Trophoblast cell (in vitro differentiated cells and primary cell): ENCODE measurements at places on chromosomes 7 and 10.

- DNase-seq = no peak
These were observed 690.9 kb downstream of the NXPH1 start for GRCh38 chr7:9124320-9124719.

DNA sequence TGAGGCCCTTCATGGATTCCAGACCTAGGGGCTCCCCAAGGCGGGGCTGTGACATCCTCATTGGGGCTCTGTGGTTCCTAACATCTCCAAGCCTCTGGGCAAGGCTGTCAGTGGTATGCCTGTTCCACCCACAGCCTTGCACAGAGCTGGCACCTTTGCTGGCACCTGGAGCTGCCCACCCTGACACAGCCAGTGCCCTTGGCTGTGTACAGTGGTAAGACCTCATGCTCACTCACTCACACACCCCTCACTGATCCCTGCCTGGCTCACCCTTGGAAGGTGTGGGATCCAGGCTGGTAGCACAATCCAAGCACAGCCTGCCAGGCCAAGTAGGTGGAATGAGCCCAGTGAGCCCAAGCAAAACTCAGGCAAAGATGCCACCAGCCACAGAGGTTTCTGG lies 200.4 kb upstream of the PCDH15 start:
- DNase-seq = no peak

GRCh38 chr7:56083150-56083785 lies 9.5 kb downstream of the PHKG1 start:
- DNase-seq = no peak

DNA sequence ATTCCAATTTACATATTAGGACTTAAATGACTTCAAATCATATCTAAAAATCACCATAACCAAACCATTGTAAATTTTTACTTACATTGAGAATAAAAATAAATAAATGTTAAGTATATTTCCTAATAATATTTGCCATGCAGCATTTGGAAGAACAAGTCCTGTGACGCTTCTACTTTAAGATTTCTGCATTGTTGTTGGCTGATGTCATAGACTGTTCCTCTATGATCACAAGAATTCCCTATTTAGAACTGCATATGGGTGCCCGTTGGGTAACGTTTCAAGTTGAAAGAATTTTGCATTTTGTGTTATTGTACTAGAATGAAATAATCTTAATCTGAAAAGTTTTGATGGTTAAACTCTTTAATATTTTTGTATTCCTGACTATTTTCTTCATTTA lies 5.1 kb upstream of the ITGB1 start:
- DNase-seq = peak; percentile 86

DNA sequence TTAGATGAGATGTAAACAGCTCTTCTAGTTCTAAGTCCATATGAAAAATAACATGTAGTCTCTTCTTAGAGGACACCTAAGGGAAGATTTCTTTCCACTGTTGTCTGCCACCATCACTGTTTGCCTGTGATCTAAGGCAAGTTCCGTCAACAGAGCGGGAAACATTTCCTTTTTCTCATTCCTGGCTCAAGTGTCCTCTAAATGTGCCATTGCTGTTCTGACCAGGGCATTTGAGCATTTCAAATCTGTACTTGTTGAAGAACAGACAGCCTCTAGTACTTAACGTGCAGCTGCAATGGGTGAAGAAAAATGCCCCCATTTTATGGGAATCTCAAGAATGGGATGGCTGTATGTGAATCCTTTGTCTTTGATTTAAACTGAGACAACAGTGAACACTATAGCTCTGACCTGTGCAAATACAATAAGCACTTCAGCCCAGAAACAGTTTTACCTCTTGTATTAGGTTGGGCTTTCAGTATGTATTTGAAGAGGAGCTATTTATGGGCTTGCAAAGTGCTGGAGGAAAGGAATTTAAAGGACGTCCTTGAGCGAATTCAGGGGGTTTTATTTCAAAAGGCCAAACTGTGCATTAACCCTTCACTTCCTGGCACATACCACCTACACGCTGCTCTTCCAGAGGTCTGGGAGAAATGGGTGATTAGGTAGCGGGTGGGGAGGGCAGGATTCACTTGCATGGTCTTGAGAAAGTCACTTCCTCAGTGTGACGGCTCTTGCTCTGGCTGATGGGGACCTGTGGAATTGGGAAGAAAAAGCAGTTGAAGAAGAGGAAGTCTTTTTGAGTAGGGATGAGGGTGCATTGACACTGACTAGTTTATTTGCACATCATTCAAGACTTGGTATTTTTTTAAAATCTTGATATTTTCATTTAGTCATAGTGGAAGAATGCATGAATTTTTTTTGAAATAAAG lies 66.1 kb downstream of the THNSL1 start:
- DNase-seq = peak; percentile 46

- no peak for DNase-seq
These were observed 26.4 kb upstream of the UMAD1 start for GRCh38 chr7:7614018-7614741.

- peak; percentile 43 for DNase-seq
These were observed 19.8 kb downstream of the ZNF467 start for GRCh38 chr7:149753375-149754233.

GRCh38 chr7:55469721-55470120 lies 102.6 kb downstream of the VOPP1 start:
- DNase-seq = no peak

- DNase-seq = no peak
These were observed 28.7 kb downstream of the VTI1A start for GRCh38 chr10:112475575-112476218.

DNA sequence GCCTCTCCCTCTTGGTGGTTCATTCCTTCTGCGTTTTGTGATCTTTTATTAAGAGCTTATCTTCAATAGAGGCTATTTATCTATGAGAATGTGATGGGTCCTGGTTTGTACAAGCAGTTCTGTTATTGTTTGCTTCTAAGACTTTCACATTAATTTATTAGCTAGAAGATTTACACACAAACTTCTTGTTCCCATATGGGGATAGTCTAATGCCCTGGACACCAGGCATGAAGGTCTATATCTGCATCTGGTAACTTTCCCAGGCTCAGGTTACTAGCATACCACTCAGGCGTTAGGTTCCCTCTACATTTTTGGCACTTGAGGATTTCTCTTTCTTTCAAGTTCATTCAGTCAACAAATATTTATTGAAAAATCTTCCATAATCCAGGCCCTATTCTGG lies 7.7 kb downstream of the XPNPEP1 start:
- DNase-seq = no peak

DNA sequence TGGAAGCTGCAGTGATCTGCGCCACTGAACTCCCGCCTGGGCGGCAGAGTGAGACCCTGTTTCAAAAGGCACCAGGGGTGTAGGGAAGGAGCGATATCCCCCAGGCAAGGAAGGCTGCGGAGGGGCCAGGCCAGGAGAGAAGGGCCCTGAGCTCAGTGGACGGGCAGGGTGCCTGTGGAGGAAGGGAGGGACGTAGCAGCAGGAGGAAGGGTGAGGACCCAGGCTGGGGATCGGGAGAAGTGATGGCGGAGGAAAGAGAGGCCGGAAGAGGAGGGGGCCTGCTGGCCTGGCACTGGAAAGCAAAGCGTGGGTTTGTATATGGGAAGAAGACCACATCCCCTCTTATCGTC lies 45.6 kb downstream of the ALOX5 start:
- no peak for DNase-seq

DNA sequence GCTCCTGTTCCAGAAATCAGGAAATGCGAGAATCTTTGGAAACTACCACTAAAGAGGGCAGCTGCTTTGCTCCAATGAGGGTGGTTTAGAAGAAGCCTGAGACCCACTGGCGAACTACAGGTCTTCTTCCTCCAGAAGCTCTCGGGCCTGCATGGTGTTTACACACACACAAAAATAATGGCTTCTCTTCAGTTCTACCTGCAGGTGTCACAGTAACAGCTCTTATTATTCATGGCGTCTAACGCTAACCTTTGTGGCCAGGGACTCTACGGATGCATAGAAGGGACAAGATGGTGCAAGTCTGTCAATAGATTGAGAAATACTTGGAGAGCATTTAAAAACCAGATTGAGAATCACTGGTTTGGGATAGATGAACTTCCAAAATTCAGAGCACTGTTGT lies 22.4 kb downstream of the GPR141 start:
- peak; percentile 61 for DNase-seq

DNA sequence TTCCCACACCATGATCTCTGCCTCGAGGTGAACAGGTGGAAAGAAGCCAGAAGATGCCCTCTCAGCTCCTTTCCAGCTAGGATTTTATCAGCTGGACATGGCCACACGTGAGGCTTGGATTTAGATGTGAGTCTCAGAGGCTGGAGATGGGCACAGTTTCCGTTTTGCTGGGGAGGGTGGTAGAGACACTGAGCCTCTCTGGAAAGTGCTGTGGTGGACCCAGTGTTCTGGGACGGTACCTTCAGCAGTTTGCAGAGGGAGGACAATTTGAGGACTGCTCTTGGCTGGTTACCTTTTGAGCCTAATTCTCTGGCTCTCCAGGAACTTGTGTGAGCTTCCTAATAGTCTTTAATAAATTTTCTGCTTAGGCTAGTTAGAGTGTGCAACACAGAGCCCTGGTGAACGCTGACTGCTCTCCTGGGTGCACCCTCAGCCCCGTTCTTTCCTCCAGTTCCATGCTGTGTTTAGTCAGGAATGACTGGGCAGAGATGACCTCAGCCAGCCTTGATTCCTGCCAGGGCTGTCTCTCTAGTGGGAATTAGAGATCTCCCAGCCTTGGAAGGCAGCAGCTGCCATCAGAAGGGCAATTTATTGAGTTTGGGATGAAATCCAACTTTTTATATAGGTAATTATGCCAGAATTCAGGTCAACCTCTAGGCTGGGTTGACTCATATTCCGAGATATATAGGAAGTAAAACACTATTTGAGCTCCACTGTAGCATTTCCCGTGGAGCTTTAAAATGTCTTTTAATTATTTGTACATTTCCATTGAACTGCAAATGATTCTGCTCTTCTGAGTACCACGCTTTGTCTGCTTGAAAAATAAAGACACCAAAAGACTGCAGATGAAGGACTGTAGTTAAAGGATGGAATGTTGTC lies 103.9 kb downstream of the GATA3 start:
- DNase-seq = no peak

GRCh38 chr7:107505997-107506673 lies 36.3 kb downstream of the GPR22 start:
- DNase-seq = peak; percentile 59

- no peak for DNase-seq
These were observed 20.4 kb downstream of the PPA1 start for GRCh38 chr10:70212879-70213278.

DNA sequence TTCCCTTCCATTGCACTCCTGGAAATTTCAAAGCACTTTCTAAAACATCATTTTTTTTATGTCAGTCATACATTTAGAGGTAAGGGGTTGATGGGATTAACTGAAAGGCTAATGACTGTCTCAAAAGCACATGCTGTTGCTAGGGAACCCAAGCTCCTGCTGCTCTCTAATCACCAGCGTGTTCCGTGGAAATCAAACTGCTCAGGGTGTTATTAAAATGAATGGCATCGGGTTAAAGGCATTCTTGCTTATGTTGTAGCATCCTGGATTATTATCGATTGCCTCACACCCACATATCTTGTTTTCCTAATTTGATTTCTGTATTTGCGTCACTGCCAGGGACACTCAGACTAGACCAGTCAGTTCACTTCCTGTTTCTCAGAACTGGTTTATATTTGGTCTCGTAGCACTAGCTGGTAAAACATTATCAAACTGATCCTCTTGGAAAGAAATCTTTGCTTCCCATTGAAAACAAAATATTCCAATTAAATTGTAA lies 216.5 kb upstream of the MKLN1 start:
- peak; percentile 52 for DNase-seq

DNA sequence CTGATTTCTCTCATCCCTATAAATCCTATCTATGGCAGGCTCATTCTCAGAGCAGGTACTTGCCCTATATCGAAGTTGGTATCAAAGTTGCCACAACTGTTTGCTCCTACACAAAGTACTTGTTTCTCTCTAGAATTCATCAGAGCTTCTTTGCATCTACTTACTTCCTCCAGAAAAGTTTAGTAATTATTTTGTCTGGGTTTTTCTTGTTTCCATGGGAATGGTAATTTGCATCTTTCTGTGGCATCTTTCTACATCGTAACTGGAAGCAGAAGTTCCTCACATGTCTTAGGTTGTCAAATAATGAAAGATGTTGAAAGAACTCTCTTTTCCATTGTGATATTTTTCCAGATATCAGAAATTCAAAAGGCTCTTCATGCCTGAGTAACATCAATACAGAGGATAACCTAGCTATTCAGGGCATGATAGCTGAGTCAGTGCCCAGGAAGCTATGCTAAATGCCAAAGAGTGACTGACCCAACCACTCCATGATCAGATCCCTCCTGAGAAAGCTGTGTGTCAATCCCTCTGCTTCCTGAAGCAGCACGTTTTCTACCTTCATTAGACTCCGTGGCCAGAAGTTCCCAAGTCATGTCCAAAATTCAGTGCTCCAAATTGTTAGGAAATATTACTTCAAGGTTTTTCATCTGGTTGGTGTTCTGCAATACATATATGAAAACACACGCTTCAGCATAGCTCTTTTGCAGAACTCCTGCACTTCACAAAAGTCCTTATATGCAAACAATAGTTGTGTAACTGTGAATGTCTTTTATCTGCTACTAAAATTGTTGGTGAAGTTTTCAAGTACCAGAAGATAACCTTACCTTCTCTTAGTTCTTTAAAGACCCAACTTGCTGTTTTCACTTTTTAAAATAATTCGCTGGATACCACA lies 216.5 kb downstream of the VTI1A start:
- DNase-seq = peak; percentile 95

GRCh38 chr10:43963793-43964425 lies 315.2 kb upstream of the ZNF32 start:
- DNase-seq = no peak

- no peak for DNase-seq
These were observed 51.0 kb downstream of the FBXW4 start for GRCh38 chr10:101644002-101644401.

- no peak for DNase-seq
These were observed 154.2 kb downstream of the LCOR start for GRCh38 chr10:96986200-96986856.

DNA sequence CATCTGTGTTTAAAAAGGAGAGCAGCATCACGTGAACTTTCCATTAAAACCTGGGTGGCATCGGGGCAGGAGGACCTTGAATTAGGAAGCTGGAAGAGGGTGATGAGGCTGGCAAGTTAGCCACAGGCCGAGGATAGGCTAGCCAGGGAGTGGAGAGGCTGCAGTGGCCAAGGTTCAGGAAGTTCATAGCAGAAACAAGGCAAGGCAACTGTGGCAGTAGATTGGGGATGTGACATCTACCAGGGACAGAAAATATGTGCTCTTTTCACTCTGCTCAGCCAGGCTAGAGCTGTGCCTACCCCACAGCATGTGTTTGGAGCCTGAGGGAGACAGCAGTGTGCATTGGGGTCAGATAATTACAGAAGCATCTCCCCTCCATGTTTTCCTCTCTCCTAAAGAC lies 2.2 kb upstream of the INPP5F start:
- no peak for DNase-seq

- DNase-seq = no peak
These were observed 78.1 kb downstream of the USP6NL start for GRCh38 chr10:11533328-11533781.

DNA sequence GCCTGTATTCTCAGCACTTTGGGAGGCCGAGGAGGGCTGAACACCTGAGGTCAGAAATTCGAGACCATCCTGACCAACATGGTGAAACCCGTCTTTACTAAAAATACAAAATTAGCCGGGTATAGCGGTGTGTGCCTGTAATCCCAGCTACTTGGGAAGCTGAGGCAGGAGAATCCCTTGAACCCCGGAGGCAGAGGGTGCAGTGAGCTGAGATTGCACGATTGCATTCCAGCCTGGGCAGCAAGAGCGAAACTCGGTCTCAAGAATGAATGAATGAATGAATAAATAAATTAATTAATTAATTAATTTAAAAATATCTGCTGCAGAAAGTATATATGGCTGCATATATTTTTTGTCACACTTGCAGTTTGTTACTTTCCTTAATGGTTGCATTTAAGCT lies 781.8 kb downstream of the DNAJB9 start:
- DNase-seq = no peak
